ENCODE measurements at places on chromosomes 12 and 14.

DNA sequence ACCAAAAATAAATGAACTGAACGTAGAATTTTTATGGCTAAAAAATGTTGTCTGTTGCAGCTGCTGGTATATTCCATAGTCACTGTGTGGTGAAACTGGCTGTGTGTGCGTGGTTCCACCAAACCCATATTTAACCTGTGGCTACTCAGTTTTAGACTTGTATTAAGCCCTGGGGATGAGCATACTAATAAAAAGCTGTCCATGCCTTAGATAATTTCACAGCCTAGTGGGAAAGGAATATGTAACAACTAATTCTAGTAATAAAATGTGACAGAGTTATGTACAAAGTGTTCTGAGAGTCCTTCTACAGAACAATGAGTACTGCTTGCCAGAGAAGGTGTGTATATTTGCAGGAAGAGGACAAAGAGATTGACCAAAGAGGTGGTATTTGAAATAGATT lies 125.5 kb downstream of the TMTC3 start:
- no peak for DNase-seq

- DNase-seq: no peak
These were observed 65.0 kb downstream of the CHST11 start for GRCh38 chr12:104521731-104522130.

GRCh38 chr12:45363903-45364302 lies 148.0 kb downstream of the ANO6 start:
- no peak for DNase-seq

DNA sequence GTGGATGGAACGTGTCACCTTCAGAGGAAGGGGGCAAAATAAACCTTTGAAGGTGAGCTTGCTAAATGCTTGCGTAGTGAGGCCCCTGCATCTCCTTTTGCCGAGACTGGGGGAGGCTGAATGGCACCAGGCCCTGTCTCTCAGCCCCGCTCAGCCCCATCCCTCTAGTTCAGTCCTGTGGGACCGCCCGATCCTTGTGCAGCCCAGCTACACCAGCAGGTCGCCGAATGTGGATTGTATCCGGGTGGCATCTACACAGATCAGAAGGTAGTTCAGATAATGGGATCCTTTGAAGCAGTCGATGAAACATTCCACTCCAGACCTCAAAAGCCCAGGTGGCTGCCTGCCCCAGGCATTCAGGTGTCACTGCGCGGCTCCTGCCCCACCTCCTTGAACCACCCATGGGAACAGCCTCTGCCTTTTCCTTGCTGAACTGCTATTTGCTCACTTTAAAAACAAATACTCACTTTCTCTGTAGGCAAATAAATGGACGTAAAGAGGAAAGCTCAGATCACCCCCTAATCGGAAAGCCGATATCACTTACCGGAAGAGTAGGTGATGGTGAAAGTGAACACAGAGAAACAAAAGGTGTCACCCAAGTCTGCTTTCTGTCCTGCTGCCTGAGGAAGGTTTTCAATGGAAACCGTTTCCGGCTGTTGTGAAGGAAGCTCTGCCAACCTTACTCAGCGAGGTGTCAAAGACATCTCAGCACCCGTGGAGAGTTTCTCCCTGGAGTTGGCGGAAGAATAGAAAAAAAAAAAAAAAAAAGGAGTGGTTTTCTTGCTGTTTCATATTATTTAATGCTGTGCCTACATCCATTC lies 100.3 kb upstream of the NCOR2 start:
- no peak for DNase-seq

GRCh38 chr12:89350630-89351488 lies 1.4 kb downstream of the DUSP6 start:
- peak; percentile 63 for DNase-seq

DNA sequence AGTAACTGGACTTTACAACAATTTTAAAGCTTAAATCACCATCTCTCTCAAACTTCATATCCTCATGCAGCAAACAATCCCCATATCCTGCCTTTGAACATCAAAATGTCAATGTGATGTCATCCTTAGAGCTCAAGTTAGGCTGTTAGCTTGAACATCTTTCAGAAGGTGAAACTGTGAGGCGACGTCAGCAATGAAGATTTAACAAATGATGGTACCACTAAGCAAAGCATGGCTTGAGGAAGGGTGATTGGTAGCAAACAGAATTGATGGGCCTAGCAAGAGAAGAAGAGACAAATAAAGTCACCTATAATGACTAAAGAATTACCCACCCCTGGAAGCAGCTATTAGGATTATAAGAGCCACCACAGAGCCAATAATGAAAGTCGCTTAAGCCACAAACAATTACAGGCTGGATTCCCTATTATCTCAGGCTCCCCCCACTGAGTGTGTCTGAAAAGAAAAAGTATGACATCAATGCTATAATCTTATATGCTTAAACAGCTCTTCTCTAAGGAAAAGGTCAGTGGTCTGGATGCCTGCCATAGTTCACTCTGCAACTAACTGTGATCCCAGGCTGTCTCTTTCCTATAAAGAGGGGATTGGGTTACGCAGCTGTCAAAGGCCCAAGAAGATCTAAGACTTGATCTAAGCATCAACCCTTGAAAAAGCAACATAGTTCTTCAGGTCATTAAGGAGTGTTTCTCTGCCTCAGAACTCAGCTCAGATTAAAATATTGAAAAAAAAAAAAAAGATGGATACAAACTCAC lies 18.1 kb downstream of the EGLN3 start:
- no peak for DNase-seq

- DNase-seq: peak; percentile 18
These were observed 504.1 kb downstream of the RPL10L start for GRCh38 chr14:46147452-46147851.

DNA sequence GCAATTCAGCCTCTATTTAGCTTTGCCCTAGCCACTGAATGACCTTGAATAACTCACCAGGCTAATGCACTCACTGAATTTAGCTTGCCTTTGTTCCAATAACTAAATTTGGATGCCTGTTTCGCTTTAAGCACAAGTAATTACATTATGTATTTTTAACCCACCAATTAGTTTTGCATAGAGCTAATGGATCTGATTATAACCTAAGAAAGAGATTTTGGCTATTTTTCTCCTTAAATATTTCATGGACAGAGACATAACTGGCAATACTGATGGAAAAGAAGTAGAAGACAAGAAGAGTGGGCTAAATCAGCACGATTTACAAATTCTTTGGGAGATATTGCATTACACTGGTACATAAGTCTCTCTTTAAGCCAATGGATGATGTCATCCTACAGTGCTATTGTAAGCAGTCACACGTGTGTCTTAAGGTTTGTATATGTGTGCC lies 85.7 kb downstream of the AKAP6 start:
- no peak for DNase-seq

DNA sequence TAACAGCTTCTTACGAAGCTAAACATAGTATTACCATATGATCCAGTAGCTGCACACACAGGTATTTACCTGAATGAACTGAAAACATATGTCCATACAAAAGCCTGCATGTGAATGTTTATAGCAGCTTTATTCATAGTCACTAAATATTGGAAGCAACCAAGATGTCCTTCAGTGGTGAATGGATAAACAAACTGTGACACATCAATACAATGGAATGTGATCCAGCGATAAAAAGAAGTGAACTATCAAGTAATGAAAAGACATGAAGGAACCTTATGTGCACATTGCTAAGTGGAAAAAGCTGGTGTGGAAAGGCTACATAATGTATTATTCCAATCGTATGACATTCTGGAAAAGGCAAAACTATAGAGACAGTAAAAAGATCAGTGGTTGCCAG lies 38.1 kb upstream of the JDP2 start:
- DNase-seq: no peak

- no peak for DNase-seq
These were observed 87.9 kb upstream of the AVPR1A start for GRCh38 chr12:63238892-63239291.

- DNase-seq: no peak
These were observed 216.5 kb downstream of the EGLN3 start for GRCh38 chr14:33734387-33734786.

- DNase-seq: peak; percentile 65
These were observed 13.1 kb downstream of the KRT85 start for GRCh38 chr12:52354200-52354599.

- no peak for DNase-seq
These were observed 4.0 kb downstream of the ASCL4 start for GRCh38 chr12:107778383-107779025.

- DNase-seq: no peak
These were observed 1.8 kb upstream of the SPPL3 start for GRCh38 chr12:120905856-120906384.

DNA sequence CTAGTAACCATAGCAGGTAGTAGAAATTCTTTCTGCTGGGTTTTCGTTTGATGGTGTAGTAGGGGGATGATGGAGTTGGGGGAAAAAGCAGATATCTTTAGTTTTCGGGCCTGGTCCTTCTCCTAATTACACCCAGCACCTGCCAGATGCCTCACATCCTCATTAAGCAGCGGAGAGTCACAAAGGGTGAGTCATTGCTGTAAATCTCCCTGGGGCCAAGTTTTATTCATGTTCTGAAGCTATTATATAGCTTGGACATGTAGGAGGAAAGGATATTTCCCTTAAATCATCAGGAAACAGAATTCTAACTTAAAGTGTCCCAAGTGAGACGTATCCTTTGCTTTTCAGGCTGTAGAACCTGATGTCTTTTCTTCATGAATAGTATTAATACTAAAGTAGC lies 4.9 kb upstream of the NECAP1 start:
- peak; percentile 15 for DNase-seq

- DNase-seq: no peak
These were observed 659.2 kb downstream of the SLC16A7 start for GRCh38 chr12:60255044-60255443.

GRCh38 chr12:1127021-1127420 lies 136.0 kb downstream of the ERC1 start:
- no peak for DNase-seq

- DNase-seq: peak; percentile 66
These were observed 1.4 kb downstream of the AKT1 start for GRCh38 chr14:104794099-104794498.

- peak; percentile 10 for DNase-seq
These were observed 399.8 kb upstream of the USP15 start for GRCh38 chr12:61860451-61860850.

DNA sequence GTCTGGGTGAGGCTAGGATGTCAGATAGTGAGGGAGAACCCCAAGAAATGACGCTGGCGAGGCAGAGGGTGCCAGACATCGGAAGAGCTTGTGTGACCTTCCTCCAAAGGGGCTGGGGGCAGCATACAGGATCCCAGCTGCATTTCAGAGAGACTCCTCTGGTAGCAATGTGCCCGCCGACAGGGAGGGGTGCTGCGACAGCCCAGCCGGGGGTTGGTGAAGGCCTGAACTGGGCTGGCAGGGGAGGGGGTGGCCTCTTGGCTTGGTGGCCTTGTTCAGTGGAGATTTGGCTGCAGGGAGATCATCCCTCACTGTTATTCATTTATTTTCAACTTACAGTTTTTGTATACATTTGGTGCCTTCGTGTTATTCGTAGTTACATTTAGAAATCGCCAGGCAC lies 5.2 kb downstream of the TCHP start:
- no peak for DNase-seq

DNA sequence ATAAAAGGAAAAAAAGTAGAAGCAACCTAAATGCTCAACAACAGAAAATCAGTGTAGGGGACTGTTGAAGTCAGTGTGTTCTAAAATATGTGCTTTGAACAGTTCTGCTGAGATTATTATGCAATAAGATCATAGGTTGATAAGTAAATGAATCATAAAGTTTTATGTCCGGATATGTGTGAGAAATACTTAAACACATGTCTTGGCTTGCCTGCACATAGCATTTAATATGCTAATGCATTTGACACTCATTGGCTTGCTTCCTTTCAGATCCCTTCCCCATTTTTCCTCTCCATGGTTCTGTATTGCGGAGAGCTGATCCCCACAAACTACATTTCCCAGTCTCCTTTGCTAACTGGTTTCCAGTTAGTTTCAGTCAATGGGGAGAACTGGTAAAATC lies 573.8 kb upstream of the TBX3 start:
- DNase-seq: no peak

DNA sequence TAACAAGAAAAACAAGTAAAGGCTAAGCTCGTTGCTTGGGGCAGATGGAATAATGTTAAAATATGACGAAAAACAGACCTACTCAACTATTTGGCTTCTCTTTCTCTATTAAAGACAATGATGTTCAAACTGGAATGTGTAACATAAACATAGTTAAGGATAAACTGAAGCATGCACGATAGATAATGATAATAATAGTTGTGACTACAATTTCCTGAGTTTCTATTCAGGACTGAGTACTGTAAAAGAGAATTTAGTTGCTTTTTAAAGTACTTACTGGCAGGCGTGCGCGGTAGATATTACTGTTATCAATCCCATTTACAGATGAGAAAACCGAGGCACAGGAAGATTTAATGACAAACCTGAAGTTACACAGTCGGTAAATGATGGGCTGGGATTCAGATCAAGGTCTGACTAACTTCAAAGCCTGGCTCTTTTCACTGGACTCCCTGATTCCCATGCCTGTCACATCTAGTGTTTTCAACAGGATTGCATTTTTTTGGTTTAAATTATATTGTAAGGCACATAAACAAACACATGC lies 103.0 kb downstream of the CRADD start:
- DNase-seq: no peak

- DNase-seq: no peak
These were observed 74.1 kb downstream of the PPP2R5C start for GRCh38 chr14:101835566-101835965.

DNA sequence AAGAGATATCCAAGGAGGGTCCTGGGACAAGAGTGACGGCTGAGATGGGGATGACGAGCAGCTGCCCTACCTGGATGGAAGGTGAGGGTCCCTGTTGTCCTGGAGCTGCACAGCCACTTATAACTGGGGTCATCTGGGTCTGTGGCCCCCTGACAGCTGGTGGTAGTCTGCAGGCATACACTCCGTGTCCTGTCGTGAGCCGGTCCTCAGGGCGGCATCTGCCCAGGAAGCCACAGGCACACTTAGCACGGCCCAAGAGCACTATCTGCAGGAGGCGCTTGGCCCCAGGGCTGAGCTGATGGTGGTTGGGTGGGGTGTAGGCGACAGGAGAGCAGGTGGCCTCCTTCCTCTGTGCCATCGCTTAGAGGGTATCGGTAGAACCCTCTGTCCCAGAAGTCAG lies 248.1 kb downstream of the CACNA1C start:
- DNase-seq: no peak

GRCh38 chr14:64324895-64325294 lies 30.7 kb upstream of the ESR2 start:
- no peak for DNase-seq

DNA sequence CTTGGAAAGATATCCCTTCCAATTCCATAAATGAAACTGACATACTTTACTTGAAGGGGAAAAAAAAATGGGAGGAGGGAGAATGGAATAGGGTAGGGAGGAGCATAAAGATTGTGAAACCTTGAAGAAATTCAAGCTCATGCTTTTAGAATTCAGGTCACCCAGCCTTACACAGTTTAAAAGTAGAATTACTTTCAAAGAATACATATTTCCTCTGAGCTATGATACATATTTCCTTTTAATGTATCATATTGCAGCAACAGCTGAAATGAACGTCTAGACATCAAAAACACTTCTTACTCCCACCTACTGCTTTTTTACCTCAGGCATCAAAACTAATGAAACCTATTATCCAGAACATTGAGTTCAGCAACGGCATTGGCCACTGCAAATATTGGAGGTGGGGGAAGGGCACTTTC lies 156.0 kb downstream of the MED13L start:
- DNase-seq: no peak

DNA sequence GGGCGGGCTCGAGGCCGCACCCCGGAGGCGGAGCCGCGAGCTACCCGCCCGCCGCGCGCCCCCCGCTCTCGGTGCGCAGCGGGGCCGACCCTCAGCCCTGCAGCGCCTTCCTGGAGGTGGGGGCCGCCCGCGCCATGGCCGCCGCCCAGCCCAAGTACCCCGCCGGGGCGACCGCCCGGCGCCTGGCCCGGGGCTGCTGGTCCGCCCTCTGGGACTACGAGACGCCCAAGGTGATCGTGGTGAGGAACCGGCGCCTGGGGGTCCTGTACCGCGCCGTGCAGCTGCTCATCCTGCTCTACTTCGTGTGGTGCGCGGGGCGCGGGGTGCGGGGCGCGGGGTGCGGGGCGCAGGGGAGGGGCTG lies at the start of gene P2RX2:
P2RX2 (plus strand) TSS at position 94 of the 361 bp plus-strand sequence; CDS start at position 135, 41 bp downstream.
- no peak for DNase-seq

Measured in brain (organoid and tissue), 16 donors.